ENCODE measurements at places on chromosomes 2 and 18. TPM values are rescaled to one million over a fixed set of nuclear protein-coding genes. Genes with fewer than 3 reads are reported as not detected.

Gene PLGLB2
- 3.7 TPM for total RNA-seq

Gene OTOS
- total RNA-seq, result not detected

Gene CIAO1
- total RNA-seq, result 61.4 TPM

Gene LRRC30
- not detected for total RNA-seq

Gene RAMP1
- total RNA-seq, result 15.9 TPM

Gene NTSR2
- not detected for total RNA-seq

Gene ZNF519
- 13.3 TPM for total RNA-seq

Gene KCNK3
- total RNA-seq, result not detected

Gene PRKAG3
- total RNA-seq, result not detected

Gene PAX8
- 1.6 TPM for total RNA-seq

Gene KCNF1
- total RNA-seq, result not detected

Gene SMYD1
- total RNA-seq, result not detected

Gene LTBP1
- total RNA-seq, result 0.43 TPM

Gene PPP1R1C
- not detected for total RNA-seq
